ENCODE measurements at places on chromosomes 16 and 17.
A peak's percentile ranks its signal among the peaks of the same experiment; 100 is the strongest.

GRCh38 chr17:51461578-51462004 lies 201.2 kb downstream of the UTP18 start:
- peak; percentile 30 for DNase-seq

- no peak for DNase-seq
These were observed 56.1 kb upstream of the MED9 start for GRCh38 chr17:17420561-17421269.

DNA sequence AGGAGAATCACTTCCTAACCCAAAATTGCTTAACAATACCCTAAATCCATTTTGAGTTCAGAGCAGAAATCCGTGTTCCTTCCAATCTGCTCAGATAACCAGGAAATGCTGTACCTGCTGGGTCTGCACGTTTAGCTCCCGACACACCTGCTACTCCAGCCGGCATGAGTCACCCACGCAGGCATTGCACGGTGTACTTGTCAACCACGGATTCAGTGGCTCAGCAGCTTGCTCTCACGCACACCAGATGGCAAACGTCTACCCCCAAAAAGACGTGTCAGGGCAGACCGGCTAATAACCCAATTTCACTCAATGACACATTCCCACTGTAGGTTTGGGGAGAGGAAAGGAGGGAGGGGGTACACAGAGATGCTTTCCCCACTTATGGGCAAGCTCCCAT lies 468.1 kb downstream of the SOX9 start:
- DNase-seq: no peak

- no peak for DNase-seq
These were observed at the start of gene ABHD15 for GRCh38 chr17:29566473-29567303. Gene ABHD15 (minus strand): TSS chr17:29567037. CDS start chr17:29566966, 71 bp downstream.

- no peak for DNase-seq
These were observed 90.1 kb downstream of the CLEC16A start for GRCh38 chr16:11034481-11034931.

All from T follicular helper cell (primary cell).